ENCODE measurements at places on chromosomes 11 and 22.

GRCh38 chr11:69170704-69171103 lies 15.0 kb downstream of the SMIM38 start:
- DNase-seq, result no peak

GRCh38 chr22:48849963-48850657 lies 977.6 kb downstream of the BRD1 start:
- no peak for DNase-seq

GRCh38 chr11:45655347-45655756 lies 10.1 kb downstream of the CHST1 start:
- peak; percentile 88 for DNase-seq

DNA sequence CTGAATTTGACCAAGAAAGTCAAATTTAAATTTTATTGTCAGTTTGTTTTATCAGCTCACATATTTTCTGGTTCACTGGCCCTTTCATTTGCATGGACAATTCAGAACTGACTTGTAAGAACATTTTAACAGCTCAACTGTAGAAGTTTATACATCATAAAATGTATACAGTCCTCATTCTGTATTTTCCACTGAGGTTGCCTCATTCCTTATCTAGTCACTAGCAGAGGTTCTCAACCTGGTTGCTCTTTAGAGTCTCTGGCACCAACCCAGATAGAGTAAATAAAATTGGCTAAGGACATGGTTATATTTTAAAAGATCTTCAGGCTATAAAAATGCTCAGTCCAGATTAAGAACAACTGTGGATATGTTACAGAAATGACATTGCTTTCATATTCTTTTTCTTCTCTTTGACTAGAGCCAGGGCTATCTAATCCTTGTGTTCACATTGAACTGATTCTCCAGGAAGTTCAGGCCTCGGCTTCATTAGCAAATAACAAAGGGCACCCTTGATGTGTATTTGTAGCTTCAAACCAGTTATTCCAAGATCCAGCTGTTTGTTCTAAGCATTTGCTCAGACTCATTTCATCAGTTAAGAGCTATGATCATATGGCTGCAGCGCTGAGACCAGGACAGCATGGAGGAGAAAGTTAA lies 782.5 kb downstream of the ETS1 start:
- DNase-seq, result no peak

- DNase-seq, result no peak
Measured at GRCh38 chr11:29334776-29335130, 682.1 kb downstream of the KCNA4 start.

- DNase-seq, result peak; percentile 61
Measured at GRCh38 chr22:32534252-32535235, 59.9 kb downstream of the FBXO7 start.

- no peak for DNase-seq
Measured at GRCh38 chr22:35476341-35476740, 64.3 kb upstream of the RASD2 start.

GRCh38 chr22:30650508-30651116 lies 15.0 kb downstream of the SLC35E4 start:
- no peak for DNase-seq

- DNase-seq, result no peak
Measured at GRCh38 chr11:79419120-79419519, 21.7 kb downstream of the TENM4 start.

DNA sequence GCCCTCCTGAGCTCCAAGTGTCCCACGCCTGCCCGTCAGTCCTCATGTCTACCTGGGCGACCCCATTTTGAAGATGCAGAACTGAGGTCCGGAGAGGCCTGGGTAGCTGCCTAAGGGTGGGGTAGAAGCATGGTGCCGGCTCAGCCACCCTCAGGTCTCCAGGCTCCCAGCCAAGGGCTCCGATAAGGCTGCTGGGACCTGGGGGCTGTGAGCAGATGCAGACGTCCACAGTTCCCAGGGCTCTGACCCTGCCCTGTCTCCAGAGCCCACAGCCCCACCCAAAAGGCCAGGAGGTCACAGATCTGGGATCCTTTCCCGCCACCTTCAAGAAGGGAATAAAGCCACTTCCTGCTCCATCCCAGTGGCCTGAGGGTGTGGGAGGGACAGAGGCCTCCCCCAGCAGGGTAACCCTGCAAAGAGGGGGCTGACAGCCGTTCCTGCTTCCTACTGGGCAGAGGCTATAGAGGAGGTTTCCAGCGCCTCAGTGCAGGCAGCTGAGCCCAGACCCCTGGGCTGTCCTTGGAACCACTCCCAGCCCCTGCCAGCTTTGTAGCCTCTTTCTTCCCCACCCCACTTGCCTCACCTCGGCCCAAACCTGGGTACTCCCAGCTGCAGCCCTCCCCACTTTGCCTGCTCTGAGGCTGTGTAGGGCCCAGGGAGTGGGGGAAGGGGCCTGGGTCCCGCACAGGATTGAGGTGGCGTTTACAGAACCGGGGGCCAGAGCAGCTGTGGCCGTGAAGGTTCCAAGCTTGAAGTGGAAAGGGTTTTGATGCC lies 85.5 kb downstream of the CDKN1C start:
- DNase-seq, result peak; percentile 47

DNA sequence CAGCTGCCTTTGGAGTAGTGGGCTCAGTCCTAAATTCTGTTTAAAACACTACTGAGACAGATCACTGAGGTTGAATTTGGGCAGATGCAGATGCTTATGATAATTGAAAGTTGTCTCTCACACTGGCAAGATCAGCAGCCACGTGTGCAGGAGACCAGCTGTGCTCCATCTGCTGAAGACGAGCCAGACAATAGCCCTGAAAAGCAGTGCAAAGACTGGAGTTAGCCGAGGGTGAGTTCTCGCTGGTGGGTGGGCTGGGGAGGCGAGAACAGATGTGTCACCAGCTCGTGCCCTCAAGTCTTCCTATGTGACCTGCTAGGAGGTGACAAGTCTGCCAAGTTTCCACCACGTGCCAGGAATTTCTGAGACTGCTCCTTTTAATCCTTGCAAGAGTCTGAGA lies 661.3 kb upstream of the B3GAT1 start:
- no peak for DNase-seq

GRCh38 chr11:117876341-117877119 lies at the start of gene FXYD6:
Gene FXYD6, minus strand, starts transcription at chr11:117876658. Its CDS starts 33,882 bp downstream, at chr11:117842776.
- DNase-seq, result peak; percentile 67

DNA sequence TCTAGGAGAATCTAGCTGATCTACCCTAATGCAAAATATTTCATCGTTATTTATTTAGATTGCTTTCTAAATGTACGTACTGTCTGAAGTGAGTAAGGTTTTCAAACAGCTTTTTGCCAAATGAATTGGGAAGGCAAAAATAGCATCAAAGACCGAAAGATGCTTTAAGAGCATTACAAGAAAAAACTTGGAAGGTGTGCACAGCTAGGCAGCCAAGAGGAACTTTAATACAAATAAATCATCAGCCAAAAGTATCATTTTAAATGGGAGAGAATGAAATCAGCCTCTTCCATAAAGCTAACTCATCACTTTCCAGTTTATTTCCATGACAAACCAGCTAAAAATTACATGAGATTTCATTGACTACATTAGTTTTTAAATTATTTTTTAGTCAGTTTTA lies 30.2 kb upstream of the CFAP300 start:
- no peak for DNase-seq

DNA sequence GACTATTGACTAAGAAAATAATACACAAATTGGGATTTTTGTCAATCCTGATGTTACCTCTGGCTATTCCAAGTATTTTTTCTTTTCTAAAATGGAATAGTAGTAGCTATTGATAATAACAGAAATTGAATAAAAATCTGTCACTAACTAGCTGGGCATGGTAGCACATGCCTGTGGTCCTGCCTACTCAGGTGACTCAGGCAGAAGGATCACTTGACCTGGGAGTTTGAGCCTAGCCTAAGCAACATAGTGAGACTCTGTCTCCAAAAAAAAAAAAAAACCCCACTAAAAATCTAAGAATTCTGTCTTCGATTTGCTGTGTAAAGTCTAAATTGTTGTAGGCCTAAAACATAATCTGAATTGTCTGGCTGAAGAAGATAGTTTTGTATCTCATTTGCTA lies 42.2 kb downstream of the FAM118A start:
- DNase-seq, result no peak

Measured in right cardiac atrium (tissue), 5 donors.